SHP77 treated with DMSO at 0.1 percent for 48 hours (cell line): ENCODE measurements at places on chromosomes 4 and X.

- no peak for DNase-seq
These were observed 22.2 kb upstream of the PPP2R2C start for GRCh38 chr4:6494431-6495295.

- DNase-seq = no peak
These were observed at the start of gene CFP for GRCh38 chrX:47629419-47630200. Gene CFP, minus strand, starts transcription at chrX:47629930. Its CDS starts 86 bp downstream, at chrX:47629844.

DNA sequence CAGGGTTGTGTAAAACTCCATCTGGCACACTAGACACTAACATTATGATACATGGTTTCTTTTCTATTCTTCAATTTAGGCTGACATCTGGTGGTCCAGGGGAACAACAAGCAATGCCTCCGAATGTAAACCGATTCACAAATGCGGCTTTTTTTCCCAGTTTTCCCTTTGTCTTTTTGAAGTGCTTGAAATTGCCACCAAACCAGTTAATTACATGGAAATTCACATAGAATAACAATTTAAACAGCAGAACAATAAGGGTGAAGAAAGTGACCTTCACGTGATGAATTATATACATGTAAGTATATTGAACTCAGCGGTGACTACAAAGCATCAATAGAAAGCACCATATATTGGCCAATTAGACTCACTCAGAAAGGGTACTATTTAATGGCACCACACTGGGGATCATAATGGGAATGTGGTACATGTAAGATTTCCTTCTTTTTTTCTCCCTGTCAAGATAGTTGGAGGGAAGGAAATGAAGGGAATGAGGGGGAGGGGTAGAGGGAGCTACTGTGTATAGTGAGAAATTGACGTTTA, 103.9 kb downstream of the MMRN1 start:
- DNase-seq = no peak

- DNase-seq = no peak
These were observed 56.1 kb downstream of the OTOP1 start for GRCh38 chr4:4170596-4171150.

DNA sequence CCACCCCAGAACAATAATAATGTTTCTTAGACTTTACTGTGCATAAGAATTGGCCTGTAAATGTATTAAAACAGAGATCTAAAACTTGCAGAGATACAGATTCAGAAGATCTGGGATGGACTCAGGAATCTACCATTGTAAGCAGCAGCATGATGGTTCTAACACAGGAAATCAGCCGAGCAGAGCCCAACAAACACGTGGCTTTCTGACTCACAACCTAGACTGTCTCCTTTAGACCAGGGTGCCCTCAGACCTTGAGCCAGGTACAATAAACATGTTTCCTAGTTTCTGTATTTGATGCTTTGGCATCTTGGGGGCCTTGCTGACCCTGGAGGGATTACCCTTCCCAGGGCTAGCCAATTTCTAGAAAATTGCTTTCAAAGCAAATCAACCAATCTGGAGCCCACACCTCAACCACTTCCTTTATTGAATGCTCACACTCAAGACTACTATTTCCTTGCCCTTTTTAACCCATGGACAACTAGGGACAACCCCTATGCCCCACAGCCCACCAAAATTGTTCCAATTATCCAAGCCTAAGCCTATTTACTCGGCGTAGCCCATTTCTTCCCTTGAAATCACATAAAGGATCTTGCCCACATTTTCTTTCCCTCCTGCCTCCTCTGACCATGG, 80.5 kb downstream of the TBC1D9 start:
- no peak for DNase-seq

DNA sequence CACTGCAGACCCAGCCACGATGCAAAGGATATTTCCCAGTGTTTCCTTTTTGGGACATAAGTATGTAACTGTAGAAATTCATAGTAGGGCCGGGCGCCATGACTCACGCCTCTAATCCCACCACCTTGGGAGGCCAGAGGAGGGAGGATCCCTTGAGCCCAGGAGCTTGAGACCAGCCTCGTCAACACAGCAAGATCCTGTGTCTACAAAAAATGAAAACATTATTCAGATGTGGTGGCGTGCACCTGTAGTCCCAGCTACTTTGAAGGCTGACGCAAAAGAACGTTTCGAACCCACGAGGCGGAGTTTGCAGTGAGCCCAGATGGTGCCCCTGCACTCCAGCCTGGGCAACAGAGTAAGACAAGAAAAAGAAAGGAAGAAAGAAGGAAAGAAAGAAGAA, 49.2 kb downstream of the CRLF2 start:
- DNase-seq = no peak

DNA sequence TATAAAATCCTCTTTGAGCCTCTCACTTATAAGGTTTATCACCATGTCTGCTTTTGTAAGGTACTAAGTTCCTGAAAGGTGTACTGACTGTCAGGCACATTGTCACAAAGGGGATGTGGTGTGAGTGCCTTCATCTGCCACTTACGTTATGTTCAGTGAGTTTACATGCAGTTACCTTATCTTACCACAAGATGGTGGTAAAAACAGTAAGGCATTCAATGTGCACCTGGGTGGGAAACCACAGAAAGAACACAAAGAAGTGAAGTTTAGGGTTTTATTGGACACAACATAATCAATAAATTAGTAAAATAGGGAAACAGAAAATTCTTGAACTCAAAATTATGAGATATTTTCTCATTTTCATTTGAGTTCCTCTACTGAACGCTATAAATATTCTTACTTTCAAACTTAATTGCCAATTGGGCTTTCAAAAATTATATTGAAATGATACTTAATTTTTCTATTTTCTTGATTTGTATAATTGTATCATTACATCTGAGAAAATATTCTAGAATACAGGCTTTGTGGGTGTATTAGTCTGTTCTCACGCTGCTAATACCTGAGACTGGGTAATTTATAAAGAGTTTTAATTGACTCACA, 650.8 kb downstream of the PCDH7 start:
- no peak for DNase-seq

GRCh38 chr4:19213388-19213787, 1038.3 kb upstream of the SLIT2 start:
- no peak for DNase-seq

DNA sequence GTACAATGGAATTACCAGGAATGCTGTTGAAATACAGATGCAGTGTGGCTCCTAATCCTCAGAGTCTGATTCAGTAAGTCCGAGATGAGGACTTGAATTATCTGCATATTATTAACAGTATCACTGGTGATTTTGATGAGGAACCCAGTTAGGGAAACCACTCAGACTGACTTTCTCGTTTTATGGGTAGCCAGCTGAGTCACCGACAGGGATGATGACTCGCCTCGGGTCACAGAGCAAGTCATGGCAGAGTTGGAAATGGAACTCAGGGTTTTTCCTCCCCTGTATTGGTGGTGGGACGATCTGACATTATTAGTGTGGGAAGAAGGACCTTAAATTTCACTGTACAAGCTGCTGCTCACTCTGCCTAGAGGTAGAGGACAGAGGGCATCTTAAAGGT, 51.3 kb downstream of the RTL9 start:
- DNase-seq = no peak

DNA sequence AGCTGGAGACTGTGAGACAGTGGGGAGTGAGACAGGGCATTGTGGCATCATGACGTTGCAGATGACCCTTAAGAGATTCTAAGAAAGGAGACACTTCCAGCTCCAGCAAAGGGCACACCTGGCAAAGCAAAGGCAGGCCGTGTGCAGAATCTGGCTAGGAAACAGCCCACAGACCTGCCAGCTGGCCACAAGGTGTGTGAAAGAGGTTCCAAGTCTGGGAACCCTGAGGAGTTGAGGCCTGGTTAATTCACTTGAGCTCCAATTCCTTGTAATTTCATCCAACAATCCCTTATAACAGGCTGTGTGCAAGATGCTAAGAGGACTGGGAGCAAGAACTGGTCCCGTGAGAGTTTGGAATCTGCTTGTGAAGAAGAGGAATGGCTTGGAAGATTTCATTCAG, 72.8 kb upstream of the FAM9A start:
- no peak for DNase-seq

GRCh38 chr4:151287409-151287808, 10.4 kb downstream of the PRSS48 start:
- no peak for DNase-seq

- DNase-seq = no peak
These were observed 293.6 kb upstream of the NDST3 start for GRCh38 chr4:117740736-117741135.

DNA sequence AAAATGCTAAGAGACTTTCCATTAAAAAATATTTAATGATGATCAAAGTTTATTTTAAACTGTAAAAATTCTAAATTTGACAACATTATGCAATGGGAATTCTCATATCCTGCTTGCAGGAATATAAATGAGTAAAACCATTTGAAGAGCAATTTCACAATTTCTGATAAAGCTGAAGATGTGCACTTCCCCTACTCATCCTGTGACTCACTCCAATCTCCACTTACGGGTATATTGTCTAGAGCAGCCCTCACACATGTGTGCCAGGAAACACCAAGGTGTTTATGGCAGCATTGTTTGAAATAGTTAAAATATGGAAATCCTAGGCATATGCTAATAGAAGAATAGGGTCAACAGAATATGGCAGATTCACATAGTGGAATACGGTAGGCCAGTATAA, 158.4 kb downstream of the PDHA2 start:
- no peak for DNase-seq

- no peak for DNase-seq
These were observed 592.4 kb downstream of the GLUD2 start for GRCh38 chrX:121639781-121640180.

- DNase-seq = no peak
These were observed 38.8 kb upstream of the TCEANC start for GRCh38 chrX:13614154-13614553.

DNA sequence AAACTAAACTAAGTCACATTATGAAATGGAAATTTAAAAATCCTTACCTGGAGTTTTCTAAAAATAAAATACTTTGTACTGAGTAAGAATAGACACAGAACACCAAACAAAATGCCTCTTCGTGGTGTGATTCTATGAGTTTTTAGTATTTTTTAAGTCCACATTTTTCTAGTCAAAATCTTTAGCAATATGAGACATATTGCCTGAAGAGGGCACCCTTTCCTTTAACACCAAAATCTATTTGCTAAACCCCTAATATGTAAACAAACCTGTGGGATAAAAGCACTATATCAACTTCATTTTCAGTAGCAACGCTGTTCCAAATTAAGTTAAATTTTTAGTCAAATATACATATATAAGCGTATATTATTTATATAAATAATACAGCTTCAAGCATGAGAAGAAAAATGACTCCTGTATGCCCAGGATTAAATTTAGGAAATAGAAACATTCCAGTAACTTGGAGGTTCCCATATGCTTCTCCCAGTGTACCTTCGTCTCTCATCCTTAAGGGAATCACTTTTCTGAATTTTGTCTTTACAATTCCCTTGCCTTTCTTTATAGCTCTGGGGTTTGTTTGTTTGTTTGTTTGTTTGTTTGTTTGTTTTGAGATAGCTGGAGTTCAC, 23.0 kb upstream of the PGM2 start:
- no peak for DNase-seq
